Brain pericyte (primary cell): ENCODE measurements at places on chromosomes 2 and 18.

DNA sequence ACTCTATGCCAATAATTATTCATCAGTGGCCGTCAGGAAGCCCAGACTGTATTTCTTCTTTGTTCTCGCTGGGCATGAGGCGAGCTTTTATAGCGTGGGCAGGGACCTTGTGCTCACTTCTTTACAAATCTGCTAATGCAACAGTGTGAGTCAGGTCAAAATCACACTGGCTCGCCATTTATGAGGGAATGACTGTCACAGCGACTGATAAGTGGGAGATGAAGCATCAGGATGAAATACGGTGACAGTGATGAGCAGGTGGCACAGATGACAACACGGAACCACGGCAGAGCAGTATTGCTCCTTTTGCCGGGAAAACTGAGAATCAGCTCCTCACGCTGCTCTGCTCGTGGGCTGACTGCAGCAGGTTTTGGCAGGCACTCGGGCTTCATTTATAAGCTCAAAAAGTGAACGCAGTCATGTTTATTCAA is 20.5 kb downstream of the TYMS start:
- no peak for DNase-seq

DNA sequence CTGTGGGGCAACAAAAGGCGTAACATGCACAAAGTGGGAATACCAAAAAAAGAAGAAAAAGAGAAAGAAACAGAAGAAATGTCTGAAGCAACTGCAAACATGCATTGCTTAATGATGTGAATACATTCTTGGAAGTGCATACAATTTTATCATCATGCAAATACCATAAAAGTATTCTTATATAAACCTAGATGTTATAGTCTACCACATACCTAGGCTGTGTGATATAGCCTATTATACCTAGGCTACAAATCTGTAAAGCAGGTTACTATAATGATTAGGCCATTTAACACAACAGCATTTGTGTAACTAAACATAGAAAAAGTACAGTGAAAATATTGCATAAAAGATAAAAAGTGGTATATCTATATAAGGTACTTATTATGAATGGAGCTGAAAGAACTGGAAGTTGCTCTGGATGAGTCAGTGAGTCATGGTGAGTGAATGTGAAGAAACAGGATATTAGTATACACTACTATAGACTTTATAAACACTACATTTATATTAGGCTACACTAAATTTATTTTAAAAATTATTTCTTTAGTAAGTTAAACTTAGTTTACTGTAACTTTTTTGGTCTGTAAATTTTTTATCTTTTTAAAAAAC is 319.4 kb upstream of the KCNH7 start:
- DNase-seq, result peak; percentile 8

DNA sequence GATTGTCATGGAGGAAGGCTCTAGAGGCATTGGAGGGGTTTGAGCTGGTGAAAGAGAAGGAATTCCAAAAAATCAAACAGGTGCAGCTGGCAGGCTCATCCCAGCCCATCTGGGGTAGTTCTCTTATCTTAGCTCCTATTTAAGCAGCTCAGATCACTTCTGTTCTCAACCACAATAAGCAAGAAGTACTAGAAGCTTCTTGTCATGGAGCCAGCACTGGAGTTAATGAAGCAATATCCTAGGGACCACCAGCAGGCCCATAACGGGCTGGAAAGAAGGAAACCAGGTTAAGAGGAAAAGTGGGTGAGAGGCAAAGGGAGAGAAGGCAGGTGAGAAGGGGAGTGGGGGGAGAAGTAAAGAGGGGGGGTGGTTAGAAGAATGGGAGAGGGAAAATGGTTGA is 100.7 kb upstream of the ZFP36L2 start:
- DNase-seq, result no peak

DNA sequence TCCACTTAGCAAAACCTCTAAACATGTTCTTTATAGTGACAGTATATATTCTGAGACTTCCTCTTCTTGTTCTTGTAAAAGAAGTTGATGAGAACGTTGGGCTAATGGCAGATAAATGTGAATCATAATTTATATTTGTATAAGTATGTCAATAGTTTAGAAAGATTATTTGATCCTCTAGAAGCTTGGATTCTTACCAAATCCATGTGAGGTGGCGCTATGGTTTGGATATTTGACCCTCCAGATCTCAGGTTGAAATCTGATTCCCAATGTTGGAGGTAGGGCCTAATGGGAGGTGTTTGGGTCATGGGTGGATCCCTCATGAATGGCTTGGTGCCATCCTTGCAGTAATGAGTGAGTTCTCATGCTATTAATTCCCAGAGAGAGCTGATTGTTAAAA is 29.8 kb upstream of the SCN1A start:
- no peak for DNase-seq

GRCh38 chr2:144268036-144268678 is 251.8 kb downstream of the ZEB2 start:
- no peak for DNase-seq
